ENCODE measurements at places on chromosomes 16 and 17.

GRCh38 chr16:9047689-9048301 is 43.6 kb upstream of the HAPSTR1 start:
- peak; percentile 51 for DNase-seq

DNA sequence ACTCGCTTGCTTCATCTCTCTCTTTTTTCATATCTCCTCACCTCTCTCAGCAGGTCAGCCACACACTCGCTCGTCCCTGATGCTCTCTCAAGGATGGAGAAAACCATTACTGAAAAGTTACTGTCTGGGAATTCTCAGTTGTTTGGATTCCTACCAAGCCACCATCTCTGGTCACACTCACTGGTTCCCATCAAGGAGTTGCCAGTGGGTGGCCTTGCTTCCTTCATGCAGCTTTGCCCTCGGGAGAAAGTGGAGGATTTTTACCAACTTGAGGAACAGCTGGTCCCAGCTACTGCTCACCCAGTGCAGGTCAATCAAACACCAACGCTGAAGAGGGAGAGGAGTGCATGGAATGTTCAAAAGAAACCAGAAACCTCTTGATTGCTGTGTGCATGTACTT is 25.3 kb downstream of the MEOX1 start:
- DNase-seq: no peak

DNA sequence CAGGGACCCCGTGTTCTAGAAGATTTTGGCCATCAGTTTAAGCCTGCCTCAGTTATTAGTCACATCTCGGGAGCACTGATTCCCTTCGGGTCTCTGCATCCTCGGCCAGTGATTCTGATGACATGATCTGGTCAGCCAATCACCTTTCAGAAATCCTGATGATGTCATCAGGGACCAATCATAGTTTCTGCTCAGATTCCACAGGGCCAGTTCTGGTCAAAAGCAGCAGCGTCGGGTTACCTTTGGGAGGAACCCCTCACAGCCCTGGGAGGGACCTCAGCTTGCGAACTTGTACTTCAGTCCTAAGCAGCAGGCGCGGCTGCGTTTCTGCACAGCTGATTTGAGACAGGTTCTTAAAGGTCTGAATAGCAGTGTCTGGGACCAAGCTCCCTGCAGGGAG is 13.9 kb downstream of the KDM8 start:
- no peak for DNase-seq

GRCh38 chr17:49258394-49258793 is 27.8 kb upstream of the PHOSPHO1 start:
- DNase-seq: no peak

DNA sequence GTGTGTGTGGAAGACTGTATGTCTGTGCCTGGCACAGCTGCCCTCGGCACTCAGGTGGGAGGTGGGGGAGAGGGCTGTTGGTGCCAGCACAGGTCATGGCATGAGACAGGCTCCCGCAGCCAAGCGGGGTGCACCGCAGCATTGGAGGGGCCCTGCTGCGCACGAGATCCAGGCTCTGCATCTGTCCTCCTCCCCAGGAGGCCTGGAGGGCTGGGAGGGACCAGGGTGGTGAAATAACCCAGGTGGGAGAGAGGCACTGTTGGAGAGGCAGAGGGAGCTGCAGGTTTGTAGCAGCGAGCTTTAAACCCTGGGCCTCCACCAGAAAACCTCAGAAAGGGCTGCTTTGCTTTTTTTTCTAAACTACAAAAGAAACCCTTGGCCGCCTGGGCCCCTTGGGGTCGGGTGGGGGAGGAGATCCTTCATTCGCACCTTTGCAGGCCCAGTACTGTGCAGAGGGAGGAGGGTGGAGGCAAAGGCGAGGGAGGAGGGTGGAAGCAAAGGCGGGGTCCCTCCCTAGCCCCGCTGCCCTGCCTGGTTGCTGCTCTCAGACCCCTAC is 241.7 kb downstream of the SEC14L1 start:
- DNase-seq: no peak

- DNase-seq: no peak
These were observed 6.9 kb downstream of the SULT1A2 start for GRCh38 chr16:28589930-28590329.

DNA sequence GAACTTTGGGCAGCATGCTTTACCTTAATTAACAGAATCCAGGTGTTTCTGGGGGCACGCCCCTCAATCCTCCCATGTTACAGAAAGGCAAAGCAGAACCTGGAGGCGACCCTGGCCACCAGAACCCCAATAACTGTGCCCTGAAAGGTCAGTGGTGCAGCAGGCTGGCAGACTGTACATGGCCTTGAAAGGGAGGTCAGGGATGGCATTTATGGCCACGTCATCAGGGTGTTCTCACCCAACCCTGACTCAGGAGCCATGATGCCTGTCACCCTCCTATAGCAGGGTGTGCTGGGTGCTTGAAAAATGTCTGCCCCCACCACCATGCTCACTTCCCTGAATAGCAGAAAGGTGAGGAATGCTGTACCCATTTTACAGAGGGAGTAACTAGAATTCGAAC is 177.7 kb downstream of the TMEM132E start:
- no peak for DNase-seq

Measured in hippocampal formation (tissue), 2 donors.